Fibroblast of skin of right biceps (primary cell): ENCODE measurements at places on chromosomes 3 and 15.

GRCh38 chr3:179224584-179224983 lies 26.3 kb downstream of the KCNMB3 start:
- DNase-seq, result no peak

DNA sequence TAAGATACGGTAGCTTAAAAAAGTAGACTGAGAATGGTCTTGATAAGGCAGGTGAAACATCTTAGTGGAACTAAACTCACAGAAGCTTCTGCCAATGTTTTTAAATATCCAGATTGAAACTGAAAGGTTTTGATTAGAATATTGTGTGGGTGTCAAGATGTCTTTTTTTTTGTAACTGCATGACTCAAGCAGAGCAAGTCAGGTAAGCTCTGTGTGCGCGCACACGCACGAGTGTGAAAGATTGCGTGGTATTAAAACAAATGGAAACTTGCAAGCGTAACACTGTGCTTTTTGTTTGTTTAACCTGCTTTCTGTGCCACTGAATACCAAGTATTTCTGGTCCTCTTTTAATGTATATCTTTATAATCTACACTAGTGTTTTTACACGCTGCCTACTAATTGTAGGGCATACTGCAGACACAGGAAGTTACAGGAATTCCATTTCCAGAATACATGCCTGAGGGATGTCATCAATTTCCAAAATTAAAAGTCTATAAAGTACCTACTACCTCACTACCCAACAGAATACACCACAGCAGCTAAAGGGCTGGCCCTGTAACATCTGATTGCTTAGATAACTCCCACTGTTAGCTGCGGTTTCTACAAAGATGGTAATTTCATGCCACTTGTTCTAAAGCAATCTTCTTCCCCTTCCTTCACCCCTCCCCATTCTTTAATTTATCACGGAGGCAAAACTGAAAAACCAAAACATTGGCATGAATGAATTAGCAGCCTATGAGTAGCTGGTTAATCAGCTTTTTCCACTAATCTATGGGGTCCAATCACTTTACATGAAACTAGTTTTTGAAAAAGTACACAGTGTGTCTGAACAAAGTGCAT lies 472.8 kb downstream of the SHQ1 start:
- DNase-seq, result no peak

- DNase-seq, result peak; percentile 50
Measured at GRCh38 chr15:25787855-25788520, 75.1 kb downstream of the ATP10A start.

GRCh38 chr3:49165771-49166751 lies at the start of gene CCDC71:
Gene CCDC71 (minus strand): TSS chr3:49166331. CDS start chr3:49164208, 2,123 bp downstream.
- DNase-seq, result peak; percentile 75

DNA sequence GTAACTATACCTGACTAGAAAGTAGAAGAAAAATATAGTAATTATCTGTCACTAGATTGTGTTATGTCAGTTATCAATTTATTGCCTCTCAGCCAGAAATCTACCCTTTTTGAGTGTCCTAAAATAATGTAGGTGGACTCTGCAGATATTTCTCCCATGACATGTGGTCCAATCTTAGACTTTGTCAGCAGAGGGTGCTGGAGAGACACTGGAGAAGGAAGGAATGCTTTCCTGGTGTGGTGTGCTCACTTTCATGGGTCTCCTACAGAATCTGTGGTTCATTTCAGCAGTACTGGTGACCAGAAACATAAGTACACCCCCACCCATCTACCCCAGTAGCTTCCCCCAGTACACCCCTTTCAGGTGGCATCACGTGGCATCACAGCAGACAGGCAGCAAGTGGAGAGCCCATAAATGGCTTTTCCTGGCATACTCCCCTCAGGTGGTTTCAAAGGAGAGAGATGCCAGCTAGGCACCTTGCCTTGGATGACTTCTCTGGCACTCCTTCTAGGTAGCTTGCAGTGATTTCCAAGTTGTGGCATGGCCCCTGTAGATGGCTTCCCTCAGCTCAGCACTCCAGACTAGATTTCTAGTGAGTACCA lies 114.7 kb downstream of the GADL1 start:
- peak; percentile 44 for DNase-seq

- DNase-seq, result no peak
Measured at GRCh38 chr3:7879572-7879971, 622.1 kb upstream of the LMCD1 start.

DNA sequence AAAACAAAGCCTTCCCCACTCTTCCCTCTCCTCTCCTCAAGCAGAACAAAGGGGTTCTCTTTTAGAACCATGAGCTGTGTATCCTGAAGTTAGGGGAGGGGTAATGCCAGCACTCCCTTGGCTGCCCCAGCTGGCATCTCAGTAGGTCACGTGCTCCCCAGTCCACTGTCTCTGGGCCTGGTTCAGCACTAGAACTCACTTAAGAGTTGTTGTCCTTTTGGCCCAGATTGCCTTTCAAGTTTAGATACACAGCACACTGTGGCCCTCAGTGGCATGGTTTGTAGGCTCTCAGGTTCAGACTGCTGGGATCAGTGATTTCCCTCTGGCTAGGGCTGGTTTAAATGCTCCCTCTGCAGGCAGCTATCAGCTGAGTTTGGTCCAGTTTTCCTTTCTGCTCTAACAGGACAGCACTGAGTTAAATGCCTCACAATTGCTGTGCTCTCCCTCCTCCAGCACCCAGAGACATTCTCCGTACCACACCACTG lies 188.4 kb upstream of the ST8SIA2 start:
- DNase-seq, result no peak

DNA sequence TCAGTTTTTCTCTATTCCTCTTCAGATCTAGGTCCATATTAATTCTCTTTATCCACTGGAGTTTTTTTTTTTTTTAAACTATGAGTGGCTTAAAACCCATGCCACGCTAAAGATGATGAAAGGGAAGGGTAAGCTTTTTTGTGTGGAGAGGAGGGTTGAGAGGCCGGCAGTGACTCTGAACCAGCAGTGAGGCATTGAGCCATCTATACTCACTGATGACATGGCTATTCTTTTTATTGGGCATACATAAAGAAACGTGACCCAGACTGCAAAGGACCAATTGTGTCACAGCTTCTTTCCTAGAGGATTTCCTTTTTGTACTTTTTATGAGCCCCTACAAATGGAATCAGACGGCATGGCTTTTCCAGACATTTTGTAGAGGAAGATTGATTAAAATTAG lies 662.2 kb downstream of the AGBL1 start:
- DNase-seq, result no peak

DNA sequence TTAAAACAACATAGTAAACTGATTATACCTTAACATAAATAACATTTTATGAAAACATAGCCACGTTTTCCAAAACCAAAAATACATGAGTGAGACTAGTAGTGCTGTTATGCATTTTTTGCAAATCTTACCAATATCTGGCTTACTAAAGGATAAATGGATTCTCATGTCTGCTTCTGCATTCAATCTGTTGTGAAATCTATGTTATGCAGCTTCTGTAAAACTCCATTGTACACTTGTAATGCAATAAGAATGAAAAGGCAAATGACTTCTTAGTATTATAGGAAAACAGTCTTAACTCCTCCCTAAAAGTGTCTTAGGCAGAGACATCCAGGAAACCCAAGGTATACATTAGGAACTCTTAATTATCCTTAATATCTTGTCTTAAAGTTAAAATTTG lies 330.9 kb upstream of the THBS1 start:
- peak; percentile 30 for DNase-seq

GRCh38 chr3:193241716-193242115 lies 694 bp downstream of the PLAAT1 start:
- peak; percentile 21 for DNase-seq

DNA sequence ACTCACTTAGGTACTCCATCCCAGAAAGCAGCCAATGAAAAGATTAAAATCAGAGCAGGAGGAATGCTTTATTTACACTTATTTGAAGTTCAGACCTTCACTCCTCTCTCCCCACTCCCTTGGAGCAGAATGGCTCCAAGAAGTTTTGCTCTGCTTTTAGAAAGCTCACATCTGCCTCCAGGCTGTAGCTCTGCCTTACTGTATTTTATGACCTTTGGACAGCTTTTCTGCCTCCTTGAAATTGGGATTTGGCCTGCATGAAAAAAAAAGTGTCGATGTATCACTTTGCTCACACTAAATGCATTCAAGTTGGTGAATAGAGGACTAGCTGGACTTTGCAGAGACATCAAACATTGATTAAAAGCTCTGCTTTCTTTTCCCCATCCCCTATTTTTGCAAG lies 95.3 kb downstream of the SLC9A9 start:
- DNase-seq, result no peak

GRCh38 chr3:38454884-38455638 lies 1.4 kb downstream of the ACVR2B start:
- DNase-seq, result peak; percentile 52

GRCh38 chr15:98684436-98684835 lies 36.1 kb downstream of the IGF1R start:
- DNase-seq, result peak; percentile 70

GRCh38 chr15:36527235-36528162 lies 51.9 kb upstream of the CDIN1 start:
- DNase-seq, result peak; percentile 41

GRCh38 chr15:92610101-92610520 lies 45.5 kb downstream of the FAM174B start:
- DNase-seq, result no peak

- peak; percentile 69 for DNase-seq
Measured at GRCh38 chr3:45224824-45225464, 1.1 kb downstream of the TMEM158 start.

GRCh38 chr3:36477655-36478054 lies 97.4 kb downstream of the STAC start:
- peak; percentile 81 for DNase-seq

DNA sequence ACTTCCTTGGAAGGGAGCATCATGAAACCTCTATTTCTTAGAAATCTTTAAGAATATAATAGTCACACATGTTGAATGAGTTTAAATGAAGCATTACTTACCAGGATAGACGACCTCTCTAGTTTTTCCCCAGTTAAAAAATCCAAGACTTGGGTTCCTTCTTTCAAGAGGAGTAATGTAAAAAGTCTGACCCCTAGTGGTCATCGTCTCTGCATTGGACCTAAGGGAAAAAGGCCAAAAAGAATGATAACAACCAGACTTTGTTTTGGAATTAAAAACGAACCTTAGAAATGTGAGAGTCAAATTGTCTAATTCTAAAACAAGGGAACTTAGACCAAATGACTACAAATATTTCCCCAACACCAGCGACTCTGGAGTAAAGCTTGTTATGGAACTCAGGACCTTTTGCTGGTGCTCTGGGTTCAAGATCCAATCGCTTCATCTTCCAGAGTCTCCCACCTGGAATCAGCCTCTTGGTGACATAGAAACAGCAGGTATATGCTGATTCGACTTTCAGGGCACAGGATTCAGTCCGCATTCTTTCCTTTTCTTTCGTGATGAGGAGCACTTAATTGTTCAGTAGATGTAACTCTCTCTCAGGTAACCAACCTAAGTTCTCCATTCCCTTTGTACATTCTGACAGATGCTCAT lies 214.8 kb upstream of the TPRG1 start:
- peak; percentile 64 for DNase-seq

DNA sequence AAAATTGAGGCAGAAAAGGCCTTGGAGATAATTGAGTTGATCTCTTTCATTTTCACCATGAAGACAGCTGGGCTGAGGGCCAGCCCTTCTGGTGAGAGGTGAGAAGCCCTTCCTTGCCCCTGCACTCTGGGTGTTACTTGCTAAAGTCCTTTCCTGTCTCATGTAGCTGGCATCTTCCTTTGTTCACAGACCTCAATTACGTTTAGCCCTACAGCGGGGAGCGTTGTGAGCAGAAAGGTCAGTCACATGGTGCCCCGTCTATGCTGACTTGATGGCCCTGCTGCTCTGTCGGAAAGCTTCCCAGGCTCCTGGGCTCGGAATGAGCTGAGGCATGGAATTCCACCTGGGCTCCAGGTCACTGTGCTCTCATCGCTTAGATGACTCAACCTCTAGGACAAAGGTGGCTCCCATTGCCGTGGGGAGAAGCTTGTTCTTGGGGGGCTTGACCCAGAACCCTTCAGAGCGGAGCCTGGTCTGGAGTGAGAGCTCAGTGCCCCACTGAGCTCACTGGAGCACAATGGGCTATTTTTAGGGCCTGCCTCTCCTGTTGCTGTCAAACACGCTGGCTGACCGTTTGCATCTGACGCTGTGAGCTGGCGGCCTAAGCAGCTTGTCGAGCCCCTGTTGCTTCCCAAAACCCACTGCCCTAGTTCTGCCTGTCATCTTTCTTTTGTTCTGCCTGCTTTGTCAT lies 47.0 kb downstream of the RPLP1 start:
- DNase-seq, result no peak

GRCh38 chr3:16113704-16114103 lies 60.8 kb upstream of the GALNT15 start:
- DNase-seq, result peak; percentile 96

DNA sequence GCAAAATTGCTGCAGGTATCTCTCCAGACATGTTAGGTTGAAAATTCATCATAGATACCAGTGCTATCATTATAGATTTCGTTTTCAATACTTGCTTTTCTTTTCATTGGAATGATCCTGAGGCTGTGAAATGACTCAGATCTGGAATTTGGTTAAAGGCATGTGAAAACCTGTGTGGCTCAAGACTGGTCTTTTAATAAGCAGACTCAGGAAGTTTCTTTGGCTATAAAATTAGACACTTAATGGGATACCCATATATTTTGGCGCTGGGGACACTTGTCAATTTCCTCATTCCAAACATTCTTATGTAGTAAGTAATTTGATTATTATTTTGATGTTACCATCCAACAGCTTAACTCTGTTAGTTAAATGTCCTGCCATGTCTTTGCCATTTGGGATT lies 1041.1 kb upstream of the GBE1 start:
- DNase-seq, result no peak

DNA sequence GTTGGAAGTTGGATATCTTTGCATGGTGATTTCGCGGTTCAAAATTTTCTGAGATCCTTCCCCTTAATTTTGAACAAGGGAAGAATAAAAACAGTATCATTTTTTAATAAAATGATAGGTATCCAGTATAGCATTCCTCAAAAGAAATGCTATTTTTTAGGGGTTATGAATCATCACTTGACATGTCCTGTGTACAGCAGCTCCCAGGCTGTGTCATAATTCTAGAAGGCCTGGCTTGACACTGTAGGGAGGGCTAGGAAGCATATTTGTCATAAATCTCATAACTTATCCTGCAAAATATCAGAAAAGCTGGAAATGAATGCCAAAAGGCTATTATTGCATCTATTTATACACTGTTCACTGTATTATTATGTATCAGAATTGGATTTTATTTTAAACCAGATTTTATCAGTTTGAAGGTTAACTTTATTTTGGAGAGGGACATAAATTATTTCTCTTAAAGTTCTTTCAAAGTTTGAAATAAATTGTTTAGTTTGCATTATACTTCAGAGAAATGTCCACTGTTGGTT lies 539.1 kb upstream of the ROBO2 start:
- peak; percentile 60 for DNase-seq

DNA sequence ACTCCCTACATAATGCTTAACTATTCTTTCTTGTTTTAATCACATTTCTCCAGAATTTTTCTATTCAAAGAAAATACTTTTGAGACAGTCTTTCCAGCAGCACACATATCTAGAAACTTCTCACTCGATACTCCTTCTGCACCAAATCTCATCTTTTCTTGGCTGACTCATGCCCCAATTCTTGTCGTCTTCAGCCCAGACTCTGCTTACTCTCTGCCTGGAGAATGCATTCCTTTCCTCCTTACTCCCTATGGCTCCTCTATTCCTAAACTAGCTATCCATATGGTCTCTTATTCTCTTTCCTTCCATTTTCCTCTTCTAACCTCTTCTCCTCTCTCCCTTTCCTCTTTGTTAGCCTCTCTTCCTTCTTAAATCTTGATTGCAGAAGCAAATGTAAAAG lies 158.7 kb downstream of the GBE1 start:
- DNase-seq, result peak; percentile 57
